GM12891 (cell line): ENCODE measurements at places on chromosomes 5 and 9.

- DNase-seq, result no peak
These were observed 12.5 kb upstream of the CTSL start for GRCh38 chr9:87713278-87713987.

DNA sequence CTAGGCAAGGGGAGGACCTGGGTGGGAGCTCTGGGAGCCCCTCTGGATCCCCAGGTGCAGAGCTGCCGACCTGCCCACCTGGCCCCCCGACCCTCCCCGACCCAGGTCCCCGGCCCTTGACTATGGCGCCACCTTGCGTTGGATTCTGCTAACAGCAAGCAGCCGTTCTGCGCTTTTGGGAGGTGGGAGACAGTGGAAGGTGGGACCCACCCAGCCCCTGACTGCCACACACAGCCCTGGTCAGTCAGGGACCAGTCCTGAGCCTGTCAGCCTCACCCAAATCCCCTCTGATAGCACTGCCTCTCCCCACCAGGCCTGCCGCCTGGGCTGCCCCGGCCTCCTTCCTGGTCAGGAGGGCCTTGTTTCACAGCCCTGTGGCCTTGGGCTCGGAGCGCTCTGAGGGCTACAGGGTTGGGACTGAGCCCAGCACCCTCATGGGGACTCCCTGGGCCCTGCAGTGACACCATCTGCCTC lies 77.9 kb downstream of the HMCN2 start:
- DNase-seq, result peak; percentile 54

- no peak for DNase-seq
These were observed 187.1 kb downstream of the SPOCK1 start for GRCh38 chr5:137312011-137312410.

- no peak for DNase-seq
These were observed 4.9 kb upstream of the N4BP3 start for GRCh38 chr5:178108446-178108845.

DNA sequence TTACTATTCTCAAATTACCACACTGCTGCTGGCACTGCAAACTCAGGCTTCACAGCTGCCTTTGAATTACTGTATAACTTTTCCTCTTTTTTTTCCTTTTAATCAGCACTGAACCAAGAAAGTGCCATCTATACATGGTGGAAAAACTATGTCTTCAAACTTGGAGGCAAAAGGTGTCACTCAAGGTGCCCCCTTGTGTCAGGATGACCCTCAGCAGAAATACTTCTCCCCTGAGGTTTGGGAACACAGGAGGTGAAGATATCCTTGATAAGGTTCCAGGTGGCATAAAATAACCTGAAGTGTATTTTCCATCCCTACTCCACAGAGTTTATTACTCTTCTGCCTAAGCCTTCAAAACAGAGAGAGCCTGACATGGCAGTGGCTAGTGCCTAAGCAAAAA lies 14.5 kb downstream of the FRMD3 start:
- DNase-seq, result no peak

DNA sequence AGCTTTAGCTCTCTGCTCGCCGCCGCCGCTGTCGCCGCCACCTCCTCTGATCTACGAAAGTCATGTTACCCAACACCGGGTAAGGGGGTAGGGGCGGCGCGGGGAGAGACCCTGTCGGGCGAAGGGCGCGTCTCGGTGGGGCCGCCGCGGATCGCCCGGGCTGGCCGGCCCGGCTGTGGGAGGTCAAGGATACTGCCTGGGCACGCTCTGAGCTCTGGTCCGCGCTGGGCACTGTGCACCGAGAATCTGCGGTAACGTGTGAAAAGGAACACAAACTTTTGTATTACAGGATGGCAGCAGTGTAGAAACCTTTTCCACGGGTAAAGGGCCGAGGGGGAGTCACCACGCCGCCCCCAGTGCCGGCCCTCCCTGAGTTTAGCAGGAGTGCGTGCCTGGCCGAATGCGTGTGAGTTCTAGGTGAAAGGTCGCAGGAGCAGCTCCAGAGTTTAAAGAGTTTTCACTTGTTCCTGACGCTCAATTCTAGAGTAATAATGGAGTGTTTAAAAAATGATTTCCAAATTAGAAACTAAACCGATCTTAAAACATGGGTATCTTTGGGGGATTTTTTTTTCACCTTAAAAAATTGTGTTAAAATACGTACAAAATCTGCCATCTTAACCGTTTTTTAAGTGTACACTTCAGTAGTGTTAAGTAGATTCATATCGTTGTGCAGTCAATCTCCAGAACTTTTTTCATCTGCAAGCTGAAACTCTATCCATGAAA lies at the start of gene HSDL2:
HSDL2 (plus strand) TSS at position 7 of the 723 bp plus-strand sequence; CDS start at position 63, 56 bp downstream.
- DNase-seq, result no peak

GRCh38 chr5:122701640-122702523 lies 73.0 kb upstream of the SNX2 start:
- no peak for DNase-seq

GRCh38 chr9:130660326-130660682 lies 4.1 kb upstream of the PRDM12 start:
- DNase-seq, result no peak

GRCh38 chr9:99140685-99141314 lies 35.9 kb downstream of the TGFBR1 start:
- DNase-seq, result no peak

GRCh38 chr9:135971111-135971766 lies 10.1 kb upstream of the UBAC1 start:
- DNase-seq, result no peak

GRCh38 chr5:115578657-115579056 lies 23.6 kb downstream of the TICAM2 start:
- DNase-seq, result no peak

- no peak for DNase-seq
These were observed 58.4 kb downstream of the FRMD3 start for GRCh38 chr9:83479765-83480164.

- DNase-seq, result no peak
These were observed 220.0 kb downstream of the PBX3 start for GRCh38 chr9:125966959-125967711.

- no peak for DNase-seq
These were observed 1518.2 kb downstream of the EFNA5 start for GRCh38 chr5:106152569-106152968.

DNA sequence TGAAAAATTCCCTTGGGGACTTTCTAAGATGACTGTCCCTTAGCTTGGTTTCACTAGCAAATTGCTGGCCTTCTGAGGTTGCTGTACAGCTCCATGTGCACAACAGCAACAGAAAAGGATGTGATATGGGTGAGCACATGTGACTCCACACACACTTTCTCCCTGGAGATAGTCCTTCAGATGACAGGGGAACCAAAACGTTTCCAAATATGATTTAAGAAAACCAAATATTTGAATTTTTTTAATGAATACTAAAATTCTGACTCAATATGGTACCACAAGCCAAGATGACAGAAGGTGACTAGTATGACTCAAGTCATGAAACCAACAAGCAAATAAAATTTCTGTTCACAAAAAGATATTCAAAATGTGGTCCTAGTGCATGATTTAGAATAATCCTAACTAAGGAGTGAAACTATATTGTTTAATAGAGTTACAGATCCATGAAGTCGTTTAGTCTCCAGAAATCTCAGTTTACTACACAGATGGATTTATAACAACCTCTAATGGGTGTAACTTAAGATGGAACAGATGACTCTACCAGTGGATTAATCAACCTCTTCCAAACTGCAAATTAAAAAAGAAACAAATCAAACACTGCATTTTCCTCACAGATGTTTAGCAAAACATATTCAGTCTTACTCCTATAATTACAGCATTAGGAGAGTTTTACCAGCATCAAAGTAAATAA lies 144.8 kb upstream of the PIK3R1 start:
- DNase-seq, result peak; percentile 23

GRCh38 chr5:134445856-134446818 lies 34.5 kb upstream of the CDKN2AIPNL start:
- no peak for DNase-seq

DNA sequence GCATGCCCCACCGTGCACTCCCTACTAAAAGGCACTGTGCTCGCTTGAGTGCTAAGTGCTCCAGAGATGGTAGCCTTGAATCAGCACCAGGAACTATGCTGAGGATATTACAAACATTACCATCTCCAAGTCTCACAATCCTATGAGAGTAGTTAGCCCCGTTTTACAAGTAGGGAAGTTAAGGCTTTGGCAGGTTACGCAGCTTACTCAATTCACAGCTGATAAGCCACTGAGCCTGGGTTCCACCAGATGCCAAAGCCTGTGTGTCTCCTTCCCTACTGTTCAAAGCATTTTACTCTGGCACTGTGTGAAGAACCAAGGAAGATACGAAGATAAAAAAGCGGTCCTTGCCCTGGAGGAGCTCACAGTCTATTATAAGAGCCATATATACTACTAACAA lies 216.2 kb downstream of the EBF1 start:
- no peak for DNase-seq

- DNase-seq, result no peak
These were observed 573.1 kb upstream of the KLF4 start for GRCh38 chr9:108062680-108063079.

DNA sequence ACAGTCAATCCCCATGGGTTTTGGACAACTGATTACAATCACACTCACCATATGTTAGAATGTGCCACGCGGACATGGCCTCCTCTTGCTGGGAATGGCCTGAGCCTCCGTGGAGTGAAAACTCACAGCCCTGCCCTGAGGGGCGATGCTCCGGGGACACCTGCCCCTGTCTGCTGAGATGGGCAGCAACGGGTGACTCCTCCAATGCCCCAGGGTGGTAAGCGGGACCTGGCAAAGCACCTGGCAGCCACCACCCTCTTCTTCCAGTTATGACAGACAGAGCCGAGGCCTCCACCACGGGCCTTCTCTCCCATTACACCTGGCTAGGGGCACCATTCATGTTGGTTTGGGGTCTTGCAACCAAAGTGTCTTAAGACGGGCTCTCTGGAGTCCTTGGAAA lies 94.9 kb upstream of the COL5A1 start:
- DNase-seq, result no peak

- no peak for DNase-seq
These were observed 56.8 kb downstream of the FEM1C start for GRCh38 chr5:115487756-115488155.

DNA sequence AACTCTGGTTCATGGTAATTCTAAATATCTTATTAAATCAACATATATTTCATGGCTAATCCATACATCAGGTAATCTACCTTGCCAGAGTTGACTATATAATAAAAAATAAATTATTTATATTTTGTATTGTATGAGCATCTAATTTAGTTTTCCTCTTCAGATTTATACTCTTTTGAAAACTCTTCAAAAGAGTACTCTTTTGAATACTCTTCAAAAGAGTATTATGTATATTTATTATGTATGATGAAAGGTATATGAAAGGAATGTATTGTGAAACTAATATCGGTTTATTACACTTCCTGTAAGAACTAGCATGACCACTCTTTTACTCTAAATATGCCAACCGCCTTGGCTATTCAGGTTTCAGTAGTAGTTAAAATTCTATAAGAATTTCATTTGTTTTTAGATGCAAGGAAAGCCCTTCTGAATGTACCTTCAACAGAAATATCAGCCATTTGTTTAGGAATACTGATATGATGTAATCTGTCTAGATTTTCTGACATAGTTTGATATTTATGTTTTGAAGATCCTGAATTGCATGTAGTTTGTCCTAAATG lies 178.7 kb downstream of the WDR70 start:
- DNase-seq, result no peak

DNA sequence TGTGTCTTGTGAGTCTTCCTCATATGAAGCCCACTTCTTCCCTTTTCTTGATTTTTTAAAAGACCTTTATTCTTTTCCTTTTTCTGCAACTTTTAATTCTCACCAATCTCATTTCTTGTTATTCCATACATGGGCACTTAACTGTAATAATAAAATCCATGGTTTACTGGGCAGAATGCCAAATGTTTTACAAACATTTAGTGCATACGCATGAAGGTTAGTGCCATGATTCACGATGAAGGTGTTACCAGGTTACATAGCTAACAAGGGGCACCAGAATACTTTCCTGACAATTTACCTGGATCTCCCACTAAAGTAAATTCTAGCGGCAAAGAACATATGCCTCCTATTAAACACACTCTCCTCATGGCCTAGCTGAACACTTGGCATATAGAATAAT lies 28.5 kb downstream of the MAN2A1 start:
- no peak for DNase-seq

DNA sequence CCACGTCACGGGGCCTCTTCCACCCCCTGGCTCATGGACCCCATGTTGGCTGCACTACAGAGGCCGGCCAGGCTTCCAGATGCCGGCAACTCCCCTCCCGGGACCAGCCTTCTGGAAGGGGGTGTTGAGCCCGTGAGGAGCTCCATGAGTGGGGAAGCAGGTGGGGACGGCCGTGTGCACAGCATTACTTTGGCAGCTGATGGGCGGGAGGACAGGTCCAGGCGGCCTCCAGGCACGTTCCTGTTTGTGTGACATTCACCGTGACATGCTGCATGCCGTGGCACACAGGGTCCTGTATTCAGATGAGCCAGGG lies 29.1 kb upstream of the ABO start:
- DNase-seq, result no peak

DNA sequence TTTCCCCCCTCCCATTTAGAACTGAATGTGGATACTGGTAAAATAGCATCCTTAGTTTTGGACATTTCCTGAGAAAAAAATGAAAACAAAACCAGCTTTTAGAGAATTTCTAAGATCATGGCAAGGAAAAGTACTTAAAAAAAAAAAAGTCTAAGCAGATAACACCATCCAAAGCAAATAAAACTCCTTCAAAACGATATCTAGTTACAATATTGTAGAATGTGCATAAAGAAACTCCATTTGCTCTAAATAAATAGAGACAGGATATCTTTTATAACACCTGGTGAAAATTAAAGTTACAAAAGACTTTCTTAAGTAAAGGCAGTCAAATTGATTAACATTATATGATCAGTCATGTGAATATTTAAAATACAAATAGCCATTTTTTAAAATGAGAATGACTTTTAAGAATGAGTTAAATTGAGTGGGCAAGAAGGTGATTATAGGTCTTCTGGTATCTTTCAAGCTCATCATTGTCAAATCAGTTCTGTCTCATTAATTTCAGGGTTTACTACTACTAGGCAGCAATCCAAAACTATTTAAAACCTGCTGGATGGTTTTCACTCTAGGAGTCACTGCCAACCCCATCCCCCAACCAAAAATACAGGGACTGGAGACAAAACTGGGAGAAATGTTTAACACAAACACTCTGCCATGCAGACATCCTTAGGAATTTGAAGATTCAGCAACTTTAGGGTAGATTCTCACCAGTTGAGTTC lies 382.6 kb downstream of the ADGRV1 start:
- no peak for DNase-seq

GRCh38 chr5:131769336-131769735 lies 27.5 kb downstream of the FNIP1 start:
- DNase-seq, result no peak

GRCh38 chr5:124736805-124737188 lies 9.6 kb downstream of the ZNF608 start:
- DNase-seq, result no peak
